IMR-90 (cell line): ENCODE measurements at places on chromosomes 16 and 17. TPM values are rescaled to one million over a fixed set of nuclear protein-coding genes. Genes with fewer than 3 reads are reported as not detected.
A peak's percentile ranks its signal among the peaks of the same experiment; 100 is the strongest.

Gene SNX20
- total RNA-seq, result not detected in 2 replicates

DNA sequence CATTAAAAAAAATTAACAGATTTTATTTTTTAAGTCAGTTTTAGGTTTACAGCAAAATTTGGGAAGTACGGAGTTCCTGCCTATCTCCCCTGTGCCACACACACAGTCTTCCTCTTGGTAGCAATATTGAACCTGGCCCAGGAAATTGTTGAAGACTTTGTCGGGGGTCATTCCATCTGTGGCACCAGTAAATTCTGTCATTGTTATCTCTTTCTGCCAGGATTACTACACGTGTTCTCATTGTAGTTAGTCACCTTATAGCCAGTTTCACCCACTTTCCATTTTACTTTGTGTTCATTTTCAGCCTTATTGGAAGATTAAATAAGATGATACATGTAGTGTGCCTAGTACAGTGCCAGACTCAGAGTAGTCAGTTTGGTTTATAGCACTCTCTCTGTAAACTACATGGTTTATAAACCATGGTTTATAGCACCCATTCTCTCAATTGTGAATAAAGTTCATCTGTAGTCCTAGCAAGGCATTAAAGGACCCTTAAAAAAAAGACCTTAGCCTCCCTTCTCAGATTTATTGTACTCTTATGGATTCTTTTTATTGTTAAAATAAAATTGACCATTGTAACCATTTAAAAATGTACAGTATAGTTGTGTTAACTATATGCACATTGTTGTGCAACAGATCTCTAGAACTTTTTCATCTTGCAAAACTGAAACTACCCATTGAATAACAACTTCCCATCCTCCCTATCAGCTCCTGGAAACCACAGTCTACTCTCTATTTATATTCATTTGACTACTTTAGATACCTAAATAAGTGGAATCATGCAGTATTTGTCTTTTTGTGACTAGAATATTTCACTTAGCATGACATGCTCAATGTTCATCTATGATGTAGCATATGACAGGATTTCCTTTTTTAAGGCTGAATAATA, 36.1 kb downstream of the NLK start:
- DNase-seq, result peak; percentile 21

DNA sequence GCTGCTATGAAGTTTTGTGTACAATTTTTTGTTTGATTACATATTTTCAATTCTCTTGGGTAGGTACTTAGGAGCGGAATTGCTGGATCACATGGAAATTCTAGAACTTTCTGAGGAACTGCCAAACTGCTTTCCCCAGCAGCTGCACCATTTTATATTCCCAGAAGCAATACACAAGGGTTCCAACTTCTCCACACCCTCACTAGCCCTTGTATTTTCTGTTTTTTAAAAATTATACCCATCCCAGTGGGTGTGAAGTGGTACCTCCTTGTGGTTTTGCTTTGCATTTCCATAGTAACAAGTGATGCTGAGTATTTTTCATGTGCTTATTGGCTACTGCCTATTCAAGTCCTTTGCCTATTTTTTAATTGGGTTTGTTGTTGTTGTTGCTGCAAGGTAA, 20.9 kb downstream of the NACA2 start:
- peak; percentile 13 for DNase-seq

GRCh38 chr16:46649588-46650253, 28.5 kb upstream of the SHCBP1 start:
- DNase-seq, result peak; percentile 51
